ENCODE measurements at places on chromosomes 4 and X.
A peak's percentile ranks its signal among the peaks of the same experiment; 100 is the strongest.

DNA sequence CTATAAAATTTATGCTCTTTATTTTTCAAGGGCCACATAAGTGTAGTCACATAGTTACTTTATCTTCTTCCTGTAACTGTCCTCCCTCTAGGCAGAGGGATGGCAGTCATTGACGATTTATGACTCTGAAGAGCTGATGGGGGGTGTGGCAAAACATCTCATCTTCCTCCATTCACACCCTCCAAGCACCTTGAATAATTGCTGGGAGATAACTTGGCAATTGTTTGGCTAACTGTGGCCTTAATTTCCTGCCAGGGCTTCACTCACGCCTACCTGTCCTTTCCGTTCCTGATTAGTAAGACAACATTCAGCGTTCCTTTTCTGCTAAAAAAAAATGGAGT lies 329.2 kb downstream of the ARHGAP10 start:
- ATAC-seq = no peak

DNA sequence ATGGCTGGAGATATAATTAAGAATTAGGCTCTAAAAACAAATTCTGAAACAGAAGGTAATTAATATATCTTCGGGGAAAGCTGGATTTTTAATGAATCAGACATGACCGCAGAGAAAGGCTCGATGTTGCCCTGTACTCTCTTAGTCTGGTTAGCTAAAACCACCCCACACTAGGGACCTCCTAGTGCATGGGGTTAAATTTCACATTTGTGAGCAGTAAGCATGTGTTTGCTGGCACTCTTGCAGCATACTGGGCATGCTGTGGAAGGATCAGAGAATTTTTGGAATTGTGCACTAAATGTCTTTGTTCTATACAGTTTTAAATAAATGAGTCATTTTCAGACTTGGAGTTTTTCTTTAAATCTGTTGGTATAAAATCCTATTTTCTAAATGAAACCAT lies 475.6 kb upstream of the FTHL17 start:
- ATAC-seq = no peak

GRCh38 chr4:85165808-85166207 lies 199.3 kb upstream of the WDFY3 start:
- no peak for ATAC-seq

- ATAC-seq = no peak
Measured at GRCh38 chrX:38172596-38172995, 48.1 kb downstream of the SRPX start.

DNA sequence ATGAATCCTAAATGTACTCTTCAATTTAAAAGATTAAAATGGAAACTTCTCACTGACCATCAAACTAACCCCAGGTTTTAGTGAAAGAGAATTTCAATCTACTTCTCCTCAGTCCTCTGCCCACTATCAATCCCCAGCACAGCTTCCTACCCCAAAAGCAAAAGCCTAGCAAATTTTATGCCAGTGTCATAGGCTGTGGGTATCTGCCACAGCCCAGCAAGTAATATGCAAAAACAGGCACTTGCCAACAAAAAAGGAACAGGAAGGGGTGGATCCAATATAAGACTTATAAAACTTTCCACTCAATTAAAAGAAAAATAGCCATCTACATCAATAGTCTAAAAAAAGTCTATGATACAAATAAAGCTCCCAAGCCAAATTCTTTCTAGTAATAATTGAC lies 22.3 kb downstream of the CAMK2D start:
- no peak for ATAC-seq

- no peak for ATAC-seq
Measured at GRCh38 chr4:101527188-101527587, 179.9 kb upstream of the PPP3CA start.

DNA sequence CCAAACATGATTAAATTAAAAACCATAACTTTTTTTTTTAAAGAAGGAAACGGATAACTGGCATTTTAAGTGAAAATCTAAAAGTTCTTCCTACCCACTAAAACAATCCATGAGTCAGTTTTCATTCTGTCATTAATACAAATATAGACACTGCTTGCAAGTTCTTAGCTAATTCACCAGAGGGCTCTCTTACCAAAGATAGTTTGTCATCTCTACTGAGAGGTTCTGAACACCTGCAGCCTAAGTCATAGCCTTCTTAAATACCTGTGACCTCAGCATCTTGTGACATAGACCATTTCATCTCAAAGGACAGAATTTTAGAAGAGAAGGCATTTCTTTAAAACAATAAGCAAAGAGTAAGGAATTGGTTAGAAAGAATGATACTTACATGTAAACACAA lies 65.3 kb upstream of the FAM120C start:
- peak; percentile 76 for ATAC-seq

GRCh38 chr4:76213415-76214176 lies at the start of gene SCARB2:
Gene SCARB2, minus strand, starts transcription at chr4:76213824. Its CDS starts 281 bp downstream, at chr4:76213543.
- ATAC-seq = peak; percentile 92

- no peak for ATAC-seq
Measured at GRCh38 chr4:152117933-152118507, 357.2 kb upstream of the GATB start.

DNA sequence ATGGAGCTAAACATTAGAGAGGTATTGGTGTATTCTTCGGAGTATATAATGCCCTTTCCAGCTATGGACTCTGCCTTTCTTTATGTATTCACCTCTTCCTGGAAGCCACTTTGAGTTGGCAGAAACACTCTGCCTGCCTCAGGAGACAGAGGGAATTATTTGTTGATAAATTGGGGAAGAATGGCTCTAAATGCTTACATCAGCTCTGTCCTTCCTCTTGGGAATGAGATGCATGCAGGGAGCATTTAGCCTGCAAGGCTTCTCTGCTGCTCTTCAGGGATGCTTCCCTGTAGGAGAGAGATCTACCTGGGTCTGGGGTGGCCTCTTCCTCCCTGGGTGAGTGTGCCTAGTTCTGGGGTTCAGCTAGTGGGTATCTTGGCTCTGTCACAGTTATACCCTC lies 6.9 kb upstream of the HS3ST1 start:
- no peak for ATAC-seq

DNA sequence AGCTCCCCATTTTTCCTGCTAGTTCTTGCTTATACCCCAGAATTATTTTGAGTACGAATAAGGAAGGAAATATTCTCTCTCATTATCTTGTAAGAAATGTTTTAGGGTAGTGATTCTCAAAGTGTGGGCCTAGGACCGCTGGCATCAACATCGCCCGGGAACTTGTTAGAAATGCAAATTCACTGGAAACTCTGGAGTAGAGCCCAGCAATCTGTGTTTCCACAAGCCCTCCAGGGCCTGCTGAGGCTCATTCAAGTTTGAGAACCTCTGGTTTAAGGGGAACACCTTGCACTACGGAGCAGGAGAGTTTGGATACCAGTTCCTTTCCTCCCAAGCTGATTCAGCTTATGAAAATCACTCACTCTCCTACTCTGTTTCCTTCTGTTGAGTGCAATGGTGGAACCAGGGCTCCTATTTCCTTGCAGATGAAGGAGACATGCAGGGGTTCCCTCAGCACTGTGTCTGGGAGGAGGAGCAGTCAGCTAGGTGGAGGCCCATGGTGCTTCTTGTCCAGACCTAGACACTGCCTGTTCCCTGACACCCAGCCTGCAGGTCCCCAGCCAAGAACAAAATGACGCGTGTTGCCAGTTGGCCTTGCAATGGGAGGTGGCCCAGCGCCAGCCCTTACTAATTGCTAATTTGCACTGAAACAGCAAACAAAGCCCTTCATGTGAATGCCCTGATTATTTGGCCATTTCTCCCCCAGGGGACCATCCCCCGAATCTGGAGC lies 68.5 kb downstream of the CYTL1 start:
- no peak for ATAC-seq

DNA sequence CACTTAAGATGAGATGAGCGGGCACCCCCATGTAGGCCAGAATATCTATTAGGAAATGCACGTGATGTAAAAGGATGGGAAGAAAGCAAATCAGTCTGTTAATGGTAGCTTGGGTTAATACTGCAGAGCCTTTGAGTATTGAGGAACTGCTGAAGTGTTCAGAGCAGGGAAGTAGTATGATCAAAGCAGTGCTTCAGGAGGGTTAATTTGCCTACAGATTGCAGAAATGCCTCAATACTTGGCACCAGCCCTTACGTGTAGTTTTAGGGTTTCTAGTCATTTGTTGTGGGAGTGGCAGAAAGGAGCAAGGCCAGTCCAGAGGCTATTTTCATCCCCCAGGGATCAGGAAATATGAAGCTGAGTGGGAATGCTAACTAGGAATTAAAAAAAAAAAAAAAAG lies 19.7 kb downstream of the ZFX start:
- no peak for ATAC-seq

DNA sequence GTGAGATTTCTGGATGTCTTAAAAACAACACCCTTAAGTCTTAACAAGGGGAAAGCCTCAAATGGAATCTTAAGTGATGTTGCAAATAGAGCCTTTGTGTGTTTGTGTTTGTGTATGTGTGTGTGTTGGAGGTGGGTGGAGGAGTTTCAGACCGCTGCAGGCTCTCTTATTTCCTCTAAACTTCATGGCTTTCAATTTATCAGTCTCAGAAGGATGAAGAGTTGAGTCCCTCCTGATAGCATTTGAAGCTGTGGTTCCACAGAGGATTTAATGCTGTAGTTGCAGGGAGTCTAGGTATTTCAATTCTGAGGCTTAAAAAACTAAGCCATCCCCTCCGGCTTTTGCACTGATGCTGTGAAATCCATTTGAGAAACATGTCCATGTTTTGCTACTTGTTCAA lies 4.3 kb upstream of the AGA start:
- no peak for ATAC-seq

GRCh38 chr4:20395160-20395773 lies 143.6 kb downstream of the SLIT2 start:
- ATAC-seq = peak; percentile 64

GRCh38 chrX:104334971-104335370 lies 80.2 kb upstream of the ESX1 start:
- ATAC-seq = no peak

- no peak for ATAC-seq
Measured at GRCh38 chrX:23201706-23202105, 132.9 kb upstream of the PTCHD1 start.

GRCh38 chr4:10333942-10334341 lies 123.3 kb downstream of the ZNF518B start:
- no peak for ATAC-seq

DNA sequence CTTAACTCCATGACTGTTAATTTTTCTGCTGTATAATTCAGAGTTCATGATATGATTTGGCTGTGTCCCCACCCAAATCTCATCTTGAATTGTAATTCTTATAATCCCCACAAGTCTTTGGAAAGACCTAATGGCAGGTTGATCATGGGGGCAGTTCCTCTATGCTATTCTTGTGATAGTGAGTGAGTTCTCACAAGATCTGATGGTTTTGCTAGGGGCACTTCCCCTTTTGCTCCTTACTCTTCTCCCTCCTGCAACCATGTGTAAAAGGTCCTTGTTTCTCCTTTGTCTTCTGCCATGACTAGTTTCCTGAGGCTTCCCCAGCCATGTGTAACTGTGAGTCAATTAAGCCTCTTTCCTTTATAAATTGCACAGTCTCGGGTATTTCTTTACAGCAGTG lies 1751.9 kb downstream of the ARAP2 start:
- ATAC-seq = no peak

DNA sequence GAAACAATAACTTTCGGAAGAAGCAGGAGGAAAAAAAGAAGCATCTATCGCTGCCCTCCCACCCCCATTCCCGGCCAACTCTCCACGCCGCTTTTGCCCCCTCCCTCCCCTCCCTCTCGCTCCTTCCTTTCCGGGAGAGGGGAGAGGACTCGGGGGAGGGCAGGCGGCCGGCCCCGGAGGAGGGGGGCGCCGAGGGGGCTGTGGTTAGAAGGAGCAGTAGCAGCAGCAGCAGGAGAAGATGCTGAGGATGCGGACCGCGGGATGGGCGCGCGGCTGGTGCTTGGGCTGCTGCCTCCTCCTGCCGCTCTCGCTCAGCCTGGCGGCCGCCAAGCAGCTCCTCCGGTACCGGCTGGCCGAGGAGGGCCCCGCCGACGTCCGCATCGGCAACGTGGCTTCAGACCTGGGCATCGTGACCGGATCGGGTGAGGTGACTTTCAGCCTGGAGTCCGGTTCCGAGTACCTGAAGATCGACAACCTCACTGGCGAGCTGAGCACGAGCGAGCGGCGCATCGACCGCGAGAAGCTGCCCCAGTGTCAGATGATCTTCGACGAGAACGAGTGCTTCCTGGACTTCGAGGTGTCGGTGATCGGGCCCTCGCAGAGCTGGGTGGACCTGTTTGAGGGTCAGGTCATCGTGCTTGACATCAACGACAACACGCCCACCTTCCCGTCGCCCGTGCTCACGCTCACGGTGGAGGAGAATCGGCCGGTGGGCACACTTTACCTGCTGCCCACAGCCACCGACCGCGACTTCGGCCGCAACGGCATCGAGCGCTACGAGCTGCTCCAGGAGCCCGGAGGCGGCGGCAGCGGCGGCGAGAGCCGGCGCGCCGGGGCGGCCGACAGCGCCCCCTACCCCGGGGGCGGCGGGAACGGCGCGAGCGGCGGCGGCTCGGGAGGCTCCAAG lies 1.3 kb downstream of the PCDH7 start:
- 0 out of 3 replicates have a peak, but pooled peaks have one; percentile 4 for ATAC-seq

GRCh38 chrX:54029529-54030143 lies 14.6 kb downstream of the PHF8 start:
- ATAC-seq = no peak

DNA sequence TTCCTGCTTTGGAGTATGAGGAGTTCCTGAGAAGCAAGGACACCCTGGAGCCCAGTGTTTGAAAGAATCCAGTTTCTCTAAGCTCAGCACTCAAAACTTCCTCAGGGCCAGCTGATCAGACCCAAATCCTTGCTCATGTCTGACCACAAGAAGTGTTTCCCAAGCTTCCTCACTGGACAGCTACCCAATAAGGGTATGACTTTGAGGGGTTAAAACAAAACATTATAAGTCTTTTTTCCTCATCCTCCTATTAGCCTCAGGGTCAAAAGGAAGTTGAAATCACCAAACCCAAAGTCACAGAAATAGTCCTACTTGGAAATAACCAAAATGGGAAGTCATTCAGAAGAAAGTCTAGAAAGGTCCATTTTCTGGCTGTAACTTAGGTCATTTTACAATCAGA lies 13.7 kb downstream of the ZBTB33 start:
- ATAC-seq = no peak

GRCh38 chr4:8739317-8739716 lies 132.3 kb downstream of the HMX1 start:
- ATAC-seq = no peak

DNA sequence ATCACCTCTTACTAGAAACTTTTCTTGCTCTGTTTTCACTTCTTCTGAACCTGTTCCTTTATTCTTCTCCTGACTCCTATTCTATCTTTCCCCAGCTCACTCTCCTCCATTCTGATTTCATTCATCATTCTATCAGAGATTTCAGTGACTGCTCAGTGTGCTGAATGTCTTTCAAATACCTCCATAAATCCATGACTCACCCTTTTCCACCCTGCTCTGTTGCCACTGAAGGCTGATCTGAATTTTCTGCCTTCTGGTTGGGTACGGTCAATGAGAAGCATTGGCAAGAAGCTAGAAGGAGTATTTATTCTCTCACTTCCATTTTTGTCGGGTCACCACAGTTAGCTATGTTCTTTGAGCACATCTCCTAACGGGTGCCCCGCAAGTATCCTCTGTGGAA lies 265.9 kb downstream of the CBLL2 start:
- no peak for ATAC-seq

GRCh38 chr4:123986268-123986798 lies 589.7 kb downstream of the SPRY1 start:
- ATAC-seq = peak; percentile 92

GRCh38 chrX:138923805-138924204 lies 212.3 kb upstream of the FGF13 start:
- no peak for ATAC-seq

GRCh38 chrX:38220415-38221390 lies at the start of gene SRPX:
Gene SRPX, minus strand, starts transcription at chrX:38220871. Its CDS starts 79 bp downstream, at chrX:38220792.
- ATAC-seq = peak; percentile 83

- no peak for ATAC-seq
Measured at GRCh38 chr4:87251106-87251505, 30.7 kb upstream of the KLHL8 start.

All from SK-N-SH treated with all-trans-retinoic acid at 6 μM for 48 hours (cell line).